Naive thymus-derived CD8-positive, alpha-beta T cell (primary cell): ENCODE measurements at places on chromosomes 5 and 9.
A peak's percentile ranks its signal among the peaks of the same experiment; 100 is the strongest.

- H3K36me3 ChIP-seq, result no peaks in the 10 kb centered on the region
- H3K27ac ChIP-seq, result no peak overlapping the region
- H3K27me3 ChIP-seq, result no peaks in the 10 kb centered on the region
- no peak overlapping the region for H3K4me3 ChIP-seq
- H3K4me1 ChIP-seq, result no peaks in the 10 kb centered on the region
Observed at GRCh38 chr5:167797933-167798332, 493.5 kb upstream of the WWC1 start.

DNA sequence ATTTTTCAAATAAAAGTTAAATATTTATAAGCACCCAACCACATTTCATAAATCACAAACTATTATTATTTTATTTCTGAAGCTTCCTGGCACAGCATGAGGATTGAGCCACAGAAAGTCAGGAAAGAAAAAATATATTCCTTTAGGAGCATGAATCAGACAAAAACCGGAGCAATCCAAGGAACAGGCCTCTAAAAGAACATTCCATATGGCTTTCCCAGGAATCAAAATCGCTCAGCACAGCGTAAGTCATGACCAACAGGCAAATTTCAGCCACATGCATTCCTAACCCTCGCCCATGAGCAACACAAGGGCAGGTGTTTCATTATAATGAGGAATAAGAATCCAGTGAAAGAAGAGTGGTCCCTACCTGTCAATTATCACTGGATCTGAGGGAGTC is 26.7 kb downstream of the EBF1 start:
- DNase-seq, result no peak
- H3K36me3 ChIP-seq, result no peaks in the 10 kb centered on the region
- peaks cover 7% of the 10 kb centered on the region for H3K4me1 ChIP-seq
- H3K27me3 ChIP-seq, result no peaks in the 10 kb centered on the region

GRCh38 chr9:33695856-33696255 is 99.5 kb upstream of the PRSS3 start:
- no peaks in the 10 kb centered on the region for H3K36me3 ChIP-seq
- peaks cover 56% of the 10 kb centered on the region for H3K27me3 ChIP-seq
- no peak for DNase-seq
- H3K4me3 ChIP-seq, result peak overlapping the region; percentile 24

- H3K27ac ChIP-seq, result no peak overlapping the region
- no peaks in the 10 kb centered on the region for H3K36me3 ChIP-seq
Observed at GRCh38 chr9:73116031-73116430, 35.6 kb upstream of the ANXA1 start.

DNA sequence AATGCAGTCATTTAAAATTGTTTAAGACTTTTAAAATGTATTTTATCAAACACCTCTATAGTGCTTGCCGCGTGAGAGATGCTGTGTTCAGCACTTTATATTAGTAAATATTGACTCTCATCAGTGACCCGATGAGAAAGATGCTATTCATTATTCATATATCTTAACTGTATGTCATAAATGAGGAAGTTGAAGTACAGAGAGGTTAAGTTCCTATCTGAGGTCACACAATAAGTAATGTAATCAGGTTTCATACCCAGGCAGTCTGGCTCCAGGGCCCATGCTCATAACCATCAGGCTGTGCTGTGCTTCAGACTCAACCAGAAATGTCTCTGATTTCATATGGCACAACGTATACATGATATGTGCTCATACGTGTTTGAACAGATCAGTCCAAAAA is 119.0 kb downstream of the SV2C start:
- H3K4me3 ChIP-seq, result no peak overlapping the region
- H3K27ac ChIP-seq, result no peak overlapping the region
- H3K27me3 ChIP-seq, result no peaks in the 10 kb centered on the region
- peaks cover 7% of the 10 kb centered on the region for H3K4me1 ChIP-seq

- no peaks in the 10 kb centered on the region for H3K27me3 ChIP-seq
- no peak overlapping the region for H3K27ac ChIP-seq
- no peak for DNase-seq
- no peaks in the 10 kb centered on the region for H3K4me1 ChIP-seq
- no peaks in the 10 kb centered on the region for H3K36me3 ChIP-seq
Observed at GRCh38 chr5:120155873-120156272, 308.2 kb upstream of the PRR16 start.

GRCh38 chr5:51225789-51226742 is 157.2 kb upstream of the ISL1 start:
- H3K4me3 ChIP-seq, result no peak overlapping the region
- no peaks in the 10 kb centered on the region for H3K27me3 ChIP-seq
- no peak overlapping the region for H3K27ac ChIP-seq
- no peak for DNase-seq

DNA sequence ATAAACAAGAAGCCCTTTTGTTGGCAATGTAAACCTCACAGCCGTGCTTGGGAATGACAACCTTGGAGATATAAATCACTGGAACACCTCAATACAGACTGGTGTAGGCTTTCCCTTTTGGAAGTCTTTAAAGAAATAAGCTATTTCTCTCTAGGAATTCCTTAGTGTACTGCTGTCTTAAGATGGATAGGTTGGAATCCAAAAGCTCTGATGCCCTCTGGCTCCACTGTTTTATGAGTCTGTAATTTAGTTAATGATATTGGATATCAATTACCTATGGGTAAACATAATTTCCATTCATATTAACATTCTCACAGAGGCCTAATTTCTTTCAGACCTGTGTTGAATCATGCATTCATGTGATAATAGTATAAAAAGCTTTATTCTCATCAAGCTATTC is 435.9 kb upstream of the MPDZ start:
- H3K4me1 ChIP-seq, result no peaks in the 10 kb centered on the region
- H3K27ac ChIP-seq, result no peak overlapping the region
- no peak overlapping the region for H3K4me3 ChIP-seq
- H3K27me3 ChIP-seq, result no peaks in the 10 kb centered on the region
- H3K36me3 ChIP-seq, result no peaks in the 10 kb centered on the region
